Bladder microvascular endothelial cell (primary cell): ENCODE measurements at places on chromosomes 6 and 20. TPM values are rescaled to one million over a fixed set of nuclear protein-coding genes. Genes with fewer than 3 reads are reported as not detected.

The PREP gene
- total RNA-seq = 14.6 and 59.5 TPM in 2 replicates

The C6orf141 gene
- total RNA-seq = 20.6 and 55.0 TPM in 2 replicates

The FAM184A gene
- 0.32 and 0.38 TPM in 2 replicates for total RNA-seq

The SRMS gene
- not detected in 2 replicates for total RNA-seq

The PSMB9 gene
- 27.0 and 55.5 TPM in 2 replicates for total RNA-seq

The PLA2G7 gene
- total RNA-seq = 0.16 TPM in 1 of 2 replicates, not detected in the other

The HIVEP2 gene
- total RNA-seq = 2.9 and 14.6 TPM in 2 replicates

The VSTM2L gene
- under 0.01 and 0.31 TPM in 2 replicates for total RNA-seq

The PDYN gene
- not detected in 2 replicates for total RNA-seq

The GTSF1L gene
- not detected in 2 replicates for total RNA-seq

The C20orf96 gene
- total RNA-seq = 3.6 and 4.2 TPM in 2 replicates

The PCED1A gene
- total RNA-seq = 11.5 and 22.4 TPM in 2 replicates

The LY6G6D gene
- total RNA-seq = not detected in 2 replicates

The NPBWR2 gene
- not detected in 2 replicates for total RNA-seq

The GPR31 gene
- not detected in 2 replicates for total RNA-seq

The CST2 gene
- total RNA-seq = not detected in 2 replicates

The TPD52L1 gene
- total RNA-seq = 3.8 and 5.3 TPM in 2 replicates

The CLPSL1 gene
- not detected in 2 replicates for total RNA-seq

The GSTA4 gene
- 7.9 and 11.5 TPM in 2 replicates for total RNA-seq

The CRISP3 gene
- total RNA-seq = not detected in 2 replicates

The COL9A1 gene
- total RNA-seq = not detected in 2 replicates

The FAM83C gene
- not detected in 2 replicates for total RNA-seq

The CFAP61 gene
- total RNA-seq = not detected in 2 replicates

The SPATS1 gene
- total RNA-seq = not detected in 2 replicates

The PNPLA1 gene
- not detected in 2 replicates for total RNA-seq

The TMC2 gene
- total RNA-seq = not detected in 2 replicates

The FERMT1 gene
- 0.38 and 0.97 TPM in 2 replicates for total RNA-seq

The NNAT gene
- 0.32 TPM in 1 of 2 replicates, not detected in the other for total RNA-seq

The HAO1 gene
- not detected in 2 replicates for total RNA-seq

The EFCAB8 gene
- total RNA-seq = under 0.01 and 0.06 TPM in 2 replicates

The SMOC2 gene
- under 0.01 TPM in 1 of 2 replicates, not detected in the other for total RNA-seq

The HLA-DRA gene
- 2.9 TPM in 1 of 2 replicates, not detected in the other for total RNA-seq

The CUTA gene
- total RNA-seq = 52.1 and 53.3 TPM in 2 replicates

The RBM38 gene
- total RNA-seq = 13.4 and 25.2 TPM in 2 replicates

The AGPAT4 gene
- 8.3 and 14.5 TPM in 2 replicates for total RNA-seq
